ENCODE measurements at places on chromosomes 6 and 20.

DNA sequence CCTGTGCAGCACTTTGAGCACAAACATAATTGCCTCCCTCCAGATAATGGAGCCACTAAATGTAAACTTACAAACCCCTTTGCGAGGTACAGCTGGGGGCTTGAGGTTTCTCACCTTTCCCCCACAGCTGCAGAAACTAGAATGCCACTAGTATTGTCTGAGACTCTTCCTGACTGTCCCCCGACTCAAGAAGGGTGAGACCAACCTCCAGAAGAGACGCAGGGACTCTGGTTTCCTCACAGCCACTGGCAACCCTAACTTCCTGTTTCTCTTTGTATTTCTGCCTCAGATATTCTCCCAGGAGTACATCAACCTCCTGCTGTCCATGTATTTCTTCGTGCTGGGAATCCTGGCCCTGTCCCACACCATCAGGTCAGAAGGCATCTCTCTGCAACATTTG, 23.6 kb downstream of the HM13 start:
- no peak for DNase-seq

GRCh38 chr20:63769891-63770474, 30.4 kb downstream of the SLC2A4RG start:
- no peak for DNase-seq

DNA sequence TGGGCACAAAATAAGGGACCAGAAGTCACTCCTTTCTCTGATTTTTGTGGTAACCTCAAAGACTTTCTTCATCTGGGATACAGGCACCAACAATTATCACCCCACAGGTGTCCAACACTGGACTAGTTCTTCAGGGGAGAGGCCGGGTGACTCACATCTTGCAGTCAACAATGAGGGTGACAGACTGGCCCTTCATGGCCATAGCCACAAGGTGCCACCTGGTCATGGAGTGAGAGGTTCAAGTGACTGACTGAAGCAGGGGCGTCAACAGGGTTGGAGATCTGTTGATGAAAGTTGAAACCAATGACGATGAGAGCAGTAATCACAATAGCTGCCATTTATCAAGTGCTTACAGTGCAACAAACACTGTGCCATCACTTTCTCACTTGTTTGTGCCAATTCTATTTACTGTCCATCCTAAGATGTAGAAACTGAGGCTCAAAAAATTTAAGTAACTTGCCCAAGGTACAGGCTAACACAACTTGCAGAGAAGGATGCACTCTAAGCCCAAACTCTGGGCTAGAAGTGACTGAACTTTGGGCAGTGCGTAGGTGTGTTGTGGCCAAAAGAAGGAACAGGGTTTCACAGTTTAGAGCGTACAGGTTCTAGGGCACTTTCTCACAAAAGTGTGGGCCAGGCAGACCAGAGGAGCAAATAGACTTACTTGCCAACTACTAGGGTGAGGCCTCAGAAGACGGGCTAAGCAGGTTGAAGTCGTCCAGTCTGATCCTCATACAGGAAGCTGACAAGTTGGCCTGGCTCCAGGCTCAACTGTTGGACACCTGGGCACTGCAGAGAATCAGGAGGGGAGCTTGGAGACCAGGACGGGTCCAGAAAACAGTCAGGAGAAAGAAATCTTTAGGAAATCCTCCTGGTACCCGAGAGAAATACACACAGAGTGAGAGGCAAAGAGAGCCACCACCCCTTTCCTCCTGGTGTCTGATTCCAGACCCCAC, 30.4 kb downstream of the HLA-DPB1 start:
- no peak for DNase-seq

GRCh38 chr6:48881551-48881950, 581.5 kb downstream of the MMUT start:
- DNase-seq, result no peak

DNA sequence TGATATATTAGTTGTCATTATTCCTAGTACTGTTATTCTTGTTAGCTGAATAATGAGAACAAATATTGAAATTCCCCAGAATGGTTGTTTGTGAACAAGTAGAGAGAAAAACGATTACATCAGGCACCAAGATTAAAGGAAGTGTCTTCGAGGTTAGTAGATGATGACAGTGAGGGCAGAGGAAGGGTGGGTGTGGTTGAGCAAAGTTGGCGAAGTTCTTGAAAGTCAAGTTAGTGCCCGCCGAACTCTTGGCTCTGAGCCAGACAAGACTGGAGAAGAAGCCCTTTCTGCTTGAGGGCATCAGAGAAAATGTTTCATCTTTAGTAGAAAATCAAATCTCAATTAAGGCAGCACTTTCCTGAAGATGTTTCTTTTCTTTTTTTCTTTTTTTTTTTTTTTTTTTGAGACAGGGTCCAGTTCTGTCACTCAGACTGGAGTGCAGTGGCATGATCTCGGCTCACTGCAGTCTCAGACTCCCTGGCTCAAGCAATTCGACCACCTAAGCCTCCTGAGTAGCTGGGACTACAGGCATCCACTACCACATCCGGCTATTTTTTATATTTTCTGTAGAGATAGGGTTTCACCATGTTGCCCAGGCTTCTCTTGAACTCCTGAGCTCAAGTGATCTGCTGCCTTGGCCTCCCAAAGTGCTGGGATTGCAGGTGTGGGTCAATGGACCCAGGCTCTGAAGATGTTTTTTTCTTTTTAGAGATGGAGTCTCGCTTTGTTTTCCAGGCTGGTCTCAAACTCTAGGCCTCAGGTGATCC, 77.1 kb downstream of the SGK1 start:
- DNase-seq, result no peak

DNA sequence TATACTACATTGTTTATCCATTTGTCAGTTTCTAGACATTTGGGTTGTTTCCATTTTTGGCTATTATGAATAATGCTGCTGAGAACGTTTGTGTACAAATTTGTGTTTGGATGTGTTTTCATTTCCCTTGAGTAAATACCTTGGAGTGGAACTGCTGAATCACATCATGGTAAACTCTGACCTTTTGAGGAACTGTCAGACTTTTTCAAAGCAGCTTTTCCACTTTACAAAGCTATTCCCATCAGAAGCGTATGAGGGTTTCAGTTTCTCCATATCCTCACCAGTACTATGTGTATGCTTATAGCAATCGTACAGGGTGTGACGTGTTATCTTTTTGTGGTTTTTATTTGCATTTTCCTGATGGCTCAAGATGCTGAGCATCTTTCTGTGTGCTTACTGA, 103.7 kb downstream of the MYO6 start:
- no peak for DNase-seq

DNA sequence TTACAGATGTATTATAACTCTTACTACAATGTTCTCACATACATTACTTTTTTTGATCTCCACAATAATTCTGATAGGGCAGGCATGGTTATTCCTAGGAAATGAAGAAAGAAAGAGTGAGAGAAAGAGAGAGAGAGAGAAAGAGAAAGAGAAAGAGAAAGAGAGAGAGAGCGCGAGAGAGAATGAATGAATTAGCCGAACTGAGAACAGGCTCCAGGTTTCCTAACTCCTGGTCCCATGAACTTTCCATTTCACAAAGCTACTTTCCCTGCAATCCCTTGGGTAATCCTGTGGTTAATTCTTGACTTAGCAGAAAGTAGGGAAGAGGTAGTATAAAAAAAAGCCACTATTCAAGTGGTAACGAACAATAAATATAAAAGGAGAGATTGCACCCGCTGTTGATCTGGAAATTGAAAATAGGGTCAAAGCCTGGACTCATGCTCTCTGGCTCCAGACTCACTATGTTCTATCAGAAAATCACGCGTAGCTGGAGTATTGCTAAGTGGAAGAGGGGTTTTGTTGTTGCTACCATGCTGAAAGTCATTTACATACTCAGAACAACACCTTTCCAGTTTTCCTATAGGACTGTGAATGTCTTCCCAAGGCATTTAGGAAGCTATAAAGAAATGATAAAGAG, 131.2 kb downstream of the CCDC170 start:
- DNase-seq, result no peak

DNA sequence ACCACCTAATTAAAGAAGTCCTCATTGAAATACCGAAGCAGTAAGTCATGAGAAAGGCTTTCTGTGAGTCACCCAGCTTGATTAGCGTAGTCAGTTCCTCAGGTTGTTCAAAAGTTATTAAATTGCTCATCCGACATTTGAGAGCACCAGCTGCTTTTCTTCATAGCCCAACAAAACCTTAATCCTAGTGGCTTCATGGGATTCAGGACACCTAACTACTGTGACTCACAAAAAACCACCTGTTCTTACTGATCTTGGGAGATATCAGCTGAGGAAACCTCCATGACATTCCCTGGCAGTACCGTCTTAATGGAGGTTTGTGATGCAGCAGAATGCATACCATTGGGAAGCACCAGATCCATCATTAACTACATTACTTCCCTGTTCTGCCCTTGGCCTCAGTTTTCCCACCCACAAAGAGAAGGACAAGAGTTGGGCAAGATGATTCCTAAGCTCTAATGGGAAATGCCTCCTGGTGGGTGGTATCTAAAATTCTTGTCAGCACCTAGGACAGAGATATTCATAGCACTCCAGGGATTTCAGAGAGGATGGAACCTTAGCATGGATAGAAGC, 103.8 kb downstream of the KHDC1L start:
- DNase-seq, result no peak

DNA sequence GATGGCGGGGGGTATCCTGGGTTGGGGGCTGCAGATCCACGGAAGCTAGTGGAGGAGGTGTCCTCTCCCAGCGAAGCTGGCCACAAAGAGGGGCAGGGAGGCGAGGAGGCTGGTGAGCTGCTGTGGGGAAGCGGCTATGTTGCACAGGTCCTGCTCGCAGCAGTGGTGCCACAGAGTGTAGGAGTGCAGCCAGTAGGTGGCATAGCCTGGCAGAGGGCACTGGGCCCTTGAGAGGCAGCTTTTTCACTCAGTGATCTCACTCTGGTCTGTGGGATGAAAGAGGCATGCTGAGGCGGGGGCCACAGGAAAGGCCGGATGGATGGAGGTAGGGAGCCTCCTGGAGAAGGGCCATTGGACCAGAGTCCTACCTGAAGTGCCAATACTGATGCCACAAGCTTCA, 2.9 kb upstream of the LY6G6D start:
- no peak for DNase-seq

GRCh38 chr6:16109659-16110305, 19.1 kb upstream of the MYLIP start:
- DNase-seq, result no peak

GRCh38 chr6:30508890-30509736, 19.8 kb downstream of the HLA-E start:
- DNase-seq, result no peak

DNA sequence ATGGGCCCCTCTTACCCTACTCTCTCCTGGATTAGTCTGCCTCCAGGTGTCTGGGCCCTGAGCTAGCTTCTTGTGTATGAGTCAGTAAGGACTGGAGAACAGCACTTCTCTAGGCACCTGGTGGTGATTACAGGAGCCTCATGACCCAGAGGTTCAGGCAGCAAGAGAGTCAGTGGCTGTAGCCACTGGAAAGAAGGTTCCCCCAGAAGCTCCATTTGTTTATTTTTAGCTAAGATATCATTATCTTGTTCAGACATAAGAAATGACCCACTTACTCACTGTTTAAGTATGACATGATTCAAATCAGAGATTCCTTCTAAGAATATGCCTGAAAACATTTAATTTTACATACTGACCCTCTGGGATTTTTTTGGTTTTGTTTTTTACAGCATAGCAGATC, 23.6 kb upstream of the SLC4A11 start:
- DNase-seq, result no peak

GRCh38 chr6:111806165-111806547, 67.1 kb downstream of the FYN start:
- no peak for DNase-seq
